GM23248 (cell line): ENCODE measurements at places on chromosomes 6 and 20. TPM values are rescaled to one million over a fixed set of nuclear protein-coding genes. Genes with fewer than 3 reads are reported as not detected.

DNA sequence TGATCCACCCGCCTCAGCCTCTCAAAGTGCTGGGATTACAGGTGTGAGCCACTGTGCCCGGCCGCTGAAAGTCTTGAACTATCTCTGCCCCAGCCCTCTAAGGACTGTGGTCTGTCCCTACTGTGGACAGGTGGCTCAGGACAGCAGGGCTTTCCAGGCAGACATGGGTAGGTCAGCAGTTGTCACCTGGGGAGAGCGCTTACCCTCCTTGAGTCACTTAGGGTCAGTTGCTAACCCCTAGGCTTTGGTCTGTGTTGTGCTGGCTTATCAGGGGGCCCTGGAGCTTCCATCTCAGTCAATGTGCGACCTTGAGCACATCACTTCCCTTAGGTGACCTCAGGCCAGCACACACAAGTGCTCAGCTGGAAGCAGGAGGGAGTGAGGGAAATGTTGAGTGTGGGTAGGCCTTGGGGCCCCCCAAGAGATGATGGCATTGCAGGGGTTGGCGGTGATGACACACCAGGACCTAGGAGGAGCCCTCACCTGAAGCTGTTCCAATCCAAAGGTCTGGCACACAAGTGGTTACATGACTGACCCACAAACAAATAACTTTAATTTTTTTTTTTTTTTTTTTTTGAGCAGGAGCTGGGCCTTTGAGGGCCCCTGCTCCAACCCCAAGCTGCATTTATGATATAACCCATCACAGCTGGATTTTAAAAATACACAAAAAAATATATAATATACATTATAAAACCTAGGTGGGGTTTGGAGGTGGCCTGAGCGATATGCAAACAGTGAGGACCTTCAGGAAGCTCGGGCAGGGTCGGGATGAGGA lies 5.1 kb downstream of the RPL10A start:
- DNase-seq = no peak

DNA sequence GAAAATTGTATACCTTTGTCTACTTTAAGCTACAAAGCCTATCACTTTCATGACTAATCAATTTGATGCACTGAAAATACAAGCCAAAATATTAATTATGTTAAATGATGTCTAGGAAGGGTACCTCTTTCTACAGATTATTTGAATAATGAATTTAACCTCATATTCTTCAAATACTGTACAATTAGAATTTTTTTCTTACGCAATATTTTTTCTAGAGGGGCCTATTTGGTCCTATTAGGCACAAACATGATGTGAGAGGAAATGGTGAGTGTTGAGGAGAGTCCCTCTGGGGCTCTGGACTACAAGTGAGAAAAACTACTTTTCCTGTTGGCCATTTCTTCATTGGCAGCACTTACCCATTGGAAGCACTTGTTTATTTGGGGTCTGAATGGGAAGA lies 5.4 kb downstream of the DCDC2 start:
- no peak for DNase-seq

- no peak for DNase-seq
Measured at GRCh38 chr20:41902346-41902745, 284.2 kb upstream of the CHD6 start.

DNA sequence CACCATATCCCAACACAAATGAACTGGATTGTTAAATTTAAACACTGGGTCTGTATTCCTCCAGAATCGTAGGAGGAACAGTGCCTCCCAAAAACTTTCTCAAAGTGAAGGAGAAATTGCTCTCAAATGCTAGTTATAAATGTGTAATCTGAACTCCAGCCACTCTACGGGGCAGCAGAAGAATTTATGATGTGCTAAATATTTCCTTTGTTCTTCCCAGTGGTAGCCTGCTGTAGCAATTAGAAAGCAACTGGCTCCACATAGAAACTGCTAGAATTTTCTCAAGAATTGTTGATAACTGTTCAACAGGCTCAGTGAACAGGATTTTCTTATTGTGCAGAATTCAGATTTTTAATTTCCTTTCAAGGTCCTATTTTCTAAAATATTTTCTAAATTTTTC lies 49.8 kb upstream of the EYA4 start:
- DNase-seq = no peak

Gene ARG1
- polyA plus RNA-seq = not detected in 2 replicates

Gene KHDRBS2
- polyA plus RNA-seq = not detected in 2 replicates

Gene SLC35D3
- not detected in 2 replicates for polyA plus RNA-seq

Gene KIF25
- polyA plus RNA-seq = not detected in 2 replicates
